ENCODE measurements at places on chromosomes 6 and 20.
A peak's percentile ranks its signal among the peaks of the same experiment; 100 is the strongest.

DNA sequence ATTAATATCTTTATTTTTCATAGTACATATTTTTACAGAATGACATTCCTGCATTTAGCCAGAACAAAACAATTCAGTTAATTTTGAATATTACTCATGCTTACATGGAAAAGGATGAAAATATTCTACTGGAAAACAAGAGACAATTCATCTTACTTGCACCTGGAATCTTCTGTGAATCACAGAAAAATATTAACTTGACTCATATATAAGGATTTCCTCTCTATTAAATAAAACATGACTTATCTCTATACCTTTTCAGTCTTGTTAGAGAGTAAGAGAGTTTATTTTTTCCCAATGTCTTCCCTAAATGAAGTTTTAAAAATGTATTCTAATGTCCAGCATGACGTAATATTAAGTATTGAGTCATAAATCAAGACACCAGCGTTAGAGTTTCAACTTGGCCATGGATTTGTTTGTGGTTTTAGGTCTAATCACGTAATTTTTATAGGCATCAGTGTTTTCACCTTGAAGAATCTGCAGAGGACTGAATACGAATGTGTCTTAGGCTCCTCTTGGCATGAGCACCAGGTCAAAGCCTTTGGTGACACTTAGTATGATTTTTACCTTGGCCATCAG is 445.1 kb upstream of the JAG1 start:
- DNase-seq, result no peak

- no peak for DNase-seq
Observed at GRCh38 chr6:35036059-35036827, 104.9 kb downstream of the TCP11 start.

DNA sequence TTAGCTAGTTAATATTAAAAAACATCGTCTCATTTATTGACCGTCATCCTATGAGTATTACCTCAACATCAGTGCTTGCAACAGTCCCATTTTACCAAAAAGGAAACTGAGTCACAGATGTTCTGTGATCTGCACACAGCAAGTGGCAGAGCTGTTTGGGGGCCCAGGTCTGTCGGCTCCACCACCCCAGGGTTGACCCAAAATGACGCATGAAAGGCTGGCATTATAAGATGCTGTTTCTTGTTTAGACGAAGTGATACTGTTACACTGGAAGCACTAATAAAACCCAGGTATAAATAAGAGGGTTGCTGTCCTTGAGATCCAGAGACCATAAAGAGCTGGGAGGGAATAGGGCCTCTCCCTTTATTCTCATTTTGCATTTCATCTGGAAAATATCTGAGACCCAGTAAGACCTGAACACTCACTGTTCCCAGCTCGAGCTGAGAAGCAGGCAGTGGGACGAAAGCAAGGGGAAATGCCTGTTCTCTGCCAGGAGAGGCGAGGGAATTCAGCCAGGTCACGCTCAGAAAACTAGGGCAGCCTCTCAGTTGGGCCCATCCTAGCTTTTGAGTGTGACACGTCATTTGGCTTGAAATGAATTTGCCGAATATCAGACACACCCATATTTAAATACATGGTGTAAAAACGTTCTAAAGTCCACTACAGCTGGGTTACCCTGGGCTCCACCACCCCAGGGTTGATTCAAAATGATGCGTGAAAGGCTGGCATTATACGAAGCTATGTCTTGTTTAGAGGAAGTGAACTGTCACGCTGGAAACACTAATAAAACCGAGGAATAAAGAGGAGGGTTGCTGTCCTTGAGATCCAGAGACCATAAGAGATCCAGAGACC is 1.4 kb upstream of the MICAL1 start:
- no peak for DNase-seq

GRCh38 chr20:1802385-1803060 is 92.7 kb upstream of the SIRPA start:
- peak; percentile 34 for DNase-seq

DNA sequence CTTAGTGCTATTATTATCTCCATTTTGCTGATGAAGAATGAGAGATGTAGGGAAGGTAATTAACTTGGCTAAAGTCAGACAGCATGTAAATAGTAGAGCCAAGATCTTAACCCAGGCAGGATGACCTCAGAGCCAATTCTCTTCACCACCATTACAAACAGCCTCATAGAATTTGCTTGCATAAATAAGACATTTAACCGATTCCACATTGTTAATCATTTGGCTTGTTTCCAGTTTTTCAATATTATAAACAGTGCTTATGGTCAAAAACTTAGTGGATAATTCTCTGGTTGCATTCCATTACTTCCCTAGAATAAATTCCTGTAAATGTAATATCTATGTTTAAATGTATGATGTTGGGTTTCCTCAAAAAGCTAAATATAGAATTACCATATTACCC is 19.1 kb upstream of the PRDM1 start:
- no peak for DNase-seq

- no peak for DNase-seq
Observed at GRCh38 chr6:134402372-134402984, 84.6 kb upstream of the SGK1 start.

- no peak for DNase-seq
Observed at GRCh38 chr6:82072751-82073150, 174.8 kb downstream of the IBTK start.

- DNase-seq, result no peak
Observed at GRCh38 chr20:22861990-22862389, 173.1 kb upstream of the SSTR4 start.
